ENCODE measurements at places on chromosomes 13 and 19. TPM values are rescaled to one million over a fixed set of nuclear protein-coding genes. Genes with fewer than 3 reads are reported as not detected.

DNA sequence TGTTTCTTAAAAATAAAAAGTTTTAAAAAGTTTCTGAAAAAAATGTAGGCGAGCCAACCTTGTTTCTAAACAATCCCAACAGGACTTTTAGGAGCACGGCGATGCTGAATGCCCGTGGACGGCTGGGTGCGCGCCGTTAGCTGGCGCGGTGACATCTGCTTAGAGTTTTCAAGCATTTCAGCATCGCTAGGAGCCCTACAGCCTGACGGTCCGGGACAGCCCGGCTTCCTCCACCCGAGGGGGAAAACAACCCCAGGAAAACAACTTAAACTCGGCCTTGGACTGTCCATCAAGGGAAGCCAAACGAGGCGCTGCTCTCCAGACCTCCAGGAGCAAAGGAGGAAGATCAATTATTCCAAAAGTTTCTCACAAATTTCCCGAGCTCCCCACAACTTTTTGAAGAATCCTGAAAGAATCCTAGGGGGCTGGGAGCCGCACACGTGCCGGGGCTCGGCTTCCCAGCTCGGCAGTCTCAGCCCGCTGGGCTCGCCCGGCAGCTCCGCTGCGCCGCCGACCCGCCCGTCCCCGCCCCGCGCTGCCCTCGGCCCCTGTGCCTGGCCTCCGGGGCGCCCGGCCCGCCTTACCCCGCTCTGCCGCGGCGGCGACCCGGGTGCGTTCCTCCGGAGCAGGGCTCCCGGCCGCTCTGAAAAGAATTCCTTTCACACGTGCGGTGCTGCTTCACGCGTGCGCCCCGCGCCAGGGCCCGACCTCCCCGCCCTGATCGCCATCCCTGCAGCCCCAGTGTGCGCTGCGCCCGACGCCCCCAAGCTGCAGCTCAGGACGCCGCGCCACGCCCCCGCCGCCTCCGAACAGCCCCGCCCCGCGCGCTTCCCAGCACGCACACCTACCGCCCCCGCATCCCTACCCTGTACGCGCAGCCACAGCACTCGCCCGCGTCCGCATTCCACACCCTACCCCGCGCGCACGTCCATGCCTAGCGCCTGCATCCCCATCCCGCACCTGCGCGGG, at the start of gene GJA3:
Gene GJA3, minus strand, starts transcription at position 747 of the 969 bp plus-strand sequence. CDS start 17,764 bp downstream, outside the sequence.
- H3K27ac ChIP-seq, result no peak within 1 kb of the TSS
- no peaks in the 10 kb centered on the region for H3K36me3 ChIP-seq
- peaks cover 8% of the 10 kb centered on the region for H3K27me3 ChIP-seq
- H3K4me1 ChIP-seq, result no peaks in the 10 kb centered on the region

DNA sequence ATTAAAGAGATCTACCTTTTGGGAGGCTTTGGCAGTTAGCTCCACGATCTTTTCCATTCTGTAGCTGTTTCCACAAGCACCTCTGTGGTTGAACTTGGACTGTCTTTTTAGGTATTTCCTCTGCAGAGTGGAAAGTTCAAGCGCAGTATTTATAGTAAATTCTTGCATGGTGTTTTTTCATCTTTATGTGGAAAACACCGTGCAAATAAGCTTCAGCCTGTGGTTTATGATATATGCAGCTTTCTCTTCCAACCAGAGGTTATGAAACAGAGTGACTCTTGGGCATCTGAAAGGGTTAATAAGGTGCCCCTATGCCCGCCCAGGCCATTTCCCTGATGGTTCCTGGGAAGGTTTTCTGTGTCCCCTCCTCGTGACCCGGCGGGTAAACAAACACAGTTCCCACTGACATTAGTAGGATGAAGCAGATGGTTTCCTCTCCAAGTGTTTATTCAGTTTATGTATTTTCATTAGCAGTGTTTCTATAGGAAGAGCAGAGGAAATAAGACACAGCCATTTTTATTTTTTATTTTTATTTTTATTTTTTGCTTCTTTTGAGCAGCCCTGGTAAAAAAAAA, 39.7 kb upstream of the RNF113B start:
- H3K27ac ChIP-seq, result peak overlapping the region; percentile 90
- peaks cover 45% of the 10 kb centered on the region for H3K4me1 ChIP-seq
- no peak for DNase-seq
- H3K4me3 ChIP-seq, result no peak overlapping the region
- no peaks in the 10 kb centered on the region for H3K27me3 ChIP-seq

GGN gene
- total RNA-seq, result under 0.01 TPM

- H3K36me3 ChIP-seq, result no peaks in the 10 kb centered on the region
- H3K4me1 ChIP-seq, result no peaks in the 10 kb centered on the region
- no peak overlapping the region for H3K4me3 ChIP-seq
- H3K27ac ChIP-seq, result no peak overlapping the region
- H3K27me3 ChIP-seq, result no peaks in the 10 kb centered on the region
- no peak for DNase-seq
Measured at GRCh38 chr13:97188207-97188606, 33.9 kb upstream of the MBNL2 start.

- no peak overlapping the region for H3K4me3 ChIP-seq
- H3K4me1 ChIP-seq, result no peaks in the 10 kb centered on the region
- no peak for DNase-seq
- H3K36me3 ChIP-seq, result no peaks in the 10 kb centered on the region
- no peak overlapping the region for H3K27ac ChIP-seq
Measured at GRCh38 chr19:37845932-37846331, 60.5 kb downstream of the WDR87 start.

FXYD1 gene
- 4.5 TPM for total RNA-seq

DNA sequence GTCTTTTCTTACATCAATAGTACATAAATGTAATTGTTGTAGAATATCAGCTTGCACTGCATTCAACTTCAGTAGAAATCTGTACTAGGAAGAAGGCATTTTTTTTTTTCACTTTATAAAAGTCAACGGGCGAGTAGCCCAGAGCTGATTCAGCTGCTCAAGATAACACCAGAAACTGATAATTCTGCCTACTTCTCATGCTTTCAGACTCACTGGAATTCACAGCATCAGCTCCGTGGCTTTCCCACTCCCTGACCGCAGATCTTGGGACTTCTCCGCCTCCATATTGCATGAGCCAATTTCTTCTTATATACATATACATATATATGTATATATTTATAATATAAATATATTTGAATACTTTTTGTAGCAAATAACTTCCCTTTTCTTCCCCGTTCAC, 263.1 kb upstream of the RXFP2 start:
- peak; percentile 79 for DNase-seq
- H3K4me3 ChIP-seq, result no peak overlapping the region
- no peaks in the 10 kb centered on the region for H3K4me1 ChIP-seq
- H3K27ac ChIP-seq, result no peak overlapping the region
- no peaks in the 10 kb centered on the region for H3K27me3 ChIP-seq

CRX gene
- total RNA-seq, result not detected

NLRP5 gene
- total RNA-seq, result not detected

GRCh38 chr13:62473190-62473943, 1057.7 kb upstream of the PCDH20 start:
- H3K36me3 ChIP-seq, result no peaks in the 10 kb centered on the region
- no peak overlapping the region for H3K27ac ChIP-seq
- H3K4me3 ChIP-seq, result no peak overlapping the region
- H3K4me1 ChIP-seq, result no peaks in the 10 kb centered on the region

- peaks cover 40% of the 10 kb centered on the region for H3K27me3 ChIP-seq
- no peaks in the 10 kb centered on the region for H3K4me1 ChIP-seq
- no peak overlapping the region for H3K4me3 ChIP-seq
- H3K36me3 ChIP-seq, result no peaks in the 10 kb centered on the region
- DNase-seq, result no peak
Measured at GRCh38 chr19:17873786-17874757, 2.3 kb downstream of the SLC5A5 start.

GRCh38 chr13:29436291-29436690, 159.2 kb downstream of the SLC7A1 start:
- no peak overlapping the region for H3K27ac ChIP-seq
- no peaks in the 10 kb centered on the region for H3K36me3 ChIP-seq
- DNase-seq, result peak; percentile 91
- peaks cover 12% of the 10 kb centered on the region for H3K4me1 ChIP-seq
- no peak overlapping the region for H3K4me3 ChIP-seq

DNA sequence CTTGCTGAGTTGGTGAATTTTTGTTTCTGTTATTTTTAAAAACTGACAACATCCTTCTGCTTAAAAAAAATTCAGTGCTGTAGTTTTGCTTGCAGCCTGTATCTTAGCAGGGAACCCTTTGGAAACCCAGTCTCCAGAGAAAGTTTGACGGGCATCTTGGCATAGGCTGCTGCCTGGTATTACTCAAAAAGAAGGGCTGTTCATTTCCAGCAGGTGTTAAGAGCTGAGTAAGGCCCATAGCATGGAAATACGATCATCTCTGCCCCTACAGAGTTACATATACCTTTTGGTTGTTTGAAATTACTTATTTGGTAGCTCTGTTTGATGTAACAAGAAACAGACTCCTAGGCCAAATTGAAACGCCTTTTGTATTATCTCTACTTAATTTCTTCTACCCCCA, 41.5 kb downstream of the URI1 start:
- H3K36me3 ChIP-seq, result no peaks in the 10 kb centered on the region
- H3K27me3 ChIP-seq, result no peaks in the 10 kb centered on the region
- H3K4me1 ChIP-seq, result no peaks in the 10 kb centered on the region

- no peak overlapping the region for H3K4me3 ChIP-seq
- H3K36me3 ChIP-seq, result no peaks in the 10 kb centered on the region
Measured at GRCh38 chr19:14525729-14526128, 3.7 kb upstream of the TECR start.

ZNF534 gene
- total RNA-seq, result 0.17 TPM

All from fibroblast of lung (primary cell).